ENCODE measurements at places on chromosomes 4 and X.

- no peak for DNase-seq
These were observed 402.2 kb upstream of the FGF13 start for GRCh38 chrX:139113708-139114107.

- no peak for DNase-seq
These were observed 12.6 kb downstream of the RUFY3 start for GRCh38 chr4:70734168-70734954.

- no peak for DNase-seq
These were observed 144.4 kb downstream of the GLUD2 start for GRCh38 chrX:121191779-121192178.

GRCh38 chr4:120096508-120097297 lies 30.1 kb upstream of the MAD2L1 start:
- DNase-seq, result no peak

DNA sequence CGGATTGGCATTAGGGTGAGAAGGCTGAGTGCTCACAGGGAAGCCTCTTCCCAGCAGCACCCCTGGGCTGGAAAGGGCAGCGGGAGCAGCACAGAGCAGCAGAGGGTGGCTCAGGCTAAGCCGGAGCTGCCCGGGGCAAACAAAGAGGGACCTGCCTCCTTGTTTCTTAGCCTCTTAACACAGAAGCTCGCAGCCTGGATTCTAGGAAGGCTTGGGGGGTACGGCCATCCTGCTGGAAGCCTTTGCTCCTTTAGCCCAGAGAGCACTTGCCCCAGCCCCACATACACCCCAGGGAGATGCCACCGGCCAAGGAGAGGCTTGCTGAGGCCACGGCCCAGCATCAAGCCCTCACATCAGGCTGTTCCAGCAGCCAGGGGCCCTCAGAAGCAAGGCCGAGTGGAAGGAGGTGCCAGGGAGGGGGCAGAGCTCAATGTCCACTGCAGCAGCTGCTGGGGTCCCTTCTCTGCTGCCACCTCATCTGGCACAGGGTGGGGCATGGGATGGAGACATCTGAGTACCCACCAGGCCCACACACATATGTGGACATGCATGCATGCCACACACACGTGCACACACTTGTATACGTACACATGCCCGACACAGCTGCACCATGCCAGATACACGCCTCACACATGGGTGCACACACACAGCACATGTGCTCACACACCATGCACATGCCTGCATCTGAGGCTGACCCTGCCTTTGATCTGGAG lies 20.3 kb upstream of the SPON2 start:
- no peak for DNase-seq

- DNase-seq, result no peak
These were observed 71.7 kb upstream of the HGFAC start for GRCh38 chr4:3369781-3370674.

DNA sequence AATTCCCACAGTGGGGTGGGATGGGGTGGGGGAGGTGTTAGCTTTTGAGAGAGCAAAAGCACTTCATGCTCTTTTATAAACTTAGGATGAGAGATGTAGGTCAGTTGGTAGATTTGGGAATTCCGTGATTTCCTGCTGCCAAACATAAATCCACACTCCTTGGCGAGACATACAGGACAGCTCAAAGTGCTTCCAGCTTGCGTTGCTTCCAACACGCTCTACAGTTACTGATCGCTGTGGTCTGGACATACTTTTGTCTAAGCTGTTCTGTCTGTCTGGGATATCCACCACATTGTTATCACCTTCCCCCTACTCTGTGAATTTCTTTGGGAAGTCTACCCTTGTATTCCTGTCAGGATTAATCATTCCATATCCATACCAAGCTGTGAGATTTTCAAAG lies 117.5 kb downstream of the RAPGEF2 start:
- DNase-seq, result no peak

DNA sequence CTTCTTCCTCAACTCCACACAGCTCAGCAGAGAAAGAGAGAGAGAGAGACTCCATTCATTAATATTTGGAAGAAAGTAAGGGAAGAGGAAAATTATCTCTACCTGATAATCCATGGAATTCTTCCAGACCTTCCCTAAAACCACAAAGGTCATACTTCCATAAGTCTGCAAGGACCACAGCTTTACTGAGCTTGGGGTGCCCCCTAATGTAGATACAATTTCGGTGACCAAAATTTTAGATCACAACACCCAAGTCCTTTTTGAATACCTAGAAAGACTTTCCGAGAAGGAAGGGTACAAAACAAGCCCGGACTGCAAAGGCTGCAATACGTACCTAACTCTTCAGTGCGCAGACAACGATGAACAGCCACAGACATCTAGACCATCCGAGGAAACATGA lies 523.9 kb downstream of the GLUD2 start:
- no peak for DNase-seq

- DNase-seq, result no peak
These were observed 165.3 kb downstream of the GLRA2 start for GRCh38 chrX:14694611-14695010.

- no peak for DNase-seq
These were observed 36.9 kb downstream of the CCDC158 start for GRCh38 chr4:76384052-76384451.

DNA sequence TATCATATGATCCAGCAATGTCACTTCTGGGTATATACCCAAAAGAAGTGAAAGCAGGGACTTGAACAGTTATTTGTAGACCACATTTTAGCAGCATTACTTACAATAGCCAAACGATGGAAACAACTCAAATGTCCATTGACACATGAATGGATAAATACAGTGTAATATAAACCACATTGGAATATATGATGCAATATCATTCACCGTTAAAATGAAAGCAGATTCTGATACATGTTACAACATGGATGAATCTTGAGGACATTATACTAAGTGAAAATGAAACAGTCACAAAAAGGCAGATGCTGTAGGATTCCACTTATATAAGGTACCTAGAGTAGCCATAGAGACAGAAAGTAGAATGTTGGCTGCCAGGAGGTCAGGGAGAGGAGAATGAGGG lies 130.5 kb upstream of the SMAD1 start:
- DNase-seq, result no peak

DNA sequence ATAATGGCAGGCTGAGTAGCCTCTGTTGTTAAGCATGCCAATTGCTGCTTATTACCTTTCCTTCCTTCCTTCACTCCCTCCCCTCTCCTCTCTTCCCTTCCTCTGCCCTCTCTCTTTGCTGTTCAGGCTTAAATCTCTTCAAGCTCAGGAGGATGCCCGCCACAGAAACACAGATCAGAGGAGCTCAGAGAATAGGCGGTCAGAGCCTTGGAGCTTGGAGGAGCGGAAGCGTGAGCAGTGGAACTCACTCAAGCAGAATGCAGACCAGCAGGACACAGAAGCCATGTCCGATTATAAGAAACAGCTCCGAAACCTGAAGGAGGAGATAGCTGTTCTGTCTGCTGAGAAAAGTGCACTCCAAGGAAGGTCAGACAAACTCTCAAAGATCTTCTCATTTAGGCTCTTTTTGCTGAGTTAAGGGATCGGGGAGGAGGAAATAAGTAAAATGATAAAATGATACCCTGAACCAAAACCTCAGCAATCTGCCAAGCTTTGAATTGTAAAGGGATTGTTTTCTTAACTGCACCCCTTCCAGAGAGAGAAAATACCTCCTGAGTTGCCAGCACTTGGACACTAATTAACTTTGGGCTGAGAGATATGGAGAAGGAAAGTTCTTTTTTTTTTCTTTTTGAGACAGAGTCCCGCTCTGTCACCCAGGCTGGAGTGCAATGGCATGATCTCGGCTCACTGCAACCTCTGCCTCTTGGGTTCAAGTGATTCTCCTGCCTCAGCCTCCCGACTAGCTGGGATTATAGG lies 20.9 kb downstream of the SPATA18 start:
- DNase-seq, result no peak

GRCh38 chr4:180641495-180641894 lies 1601.7 kb upstream of the TENM3 start:
- no peak for DNase-seq

DNA sequence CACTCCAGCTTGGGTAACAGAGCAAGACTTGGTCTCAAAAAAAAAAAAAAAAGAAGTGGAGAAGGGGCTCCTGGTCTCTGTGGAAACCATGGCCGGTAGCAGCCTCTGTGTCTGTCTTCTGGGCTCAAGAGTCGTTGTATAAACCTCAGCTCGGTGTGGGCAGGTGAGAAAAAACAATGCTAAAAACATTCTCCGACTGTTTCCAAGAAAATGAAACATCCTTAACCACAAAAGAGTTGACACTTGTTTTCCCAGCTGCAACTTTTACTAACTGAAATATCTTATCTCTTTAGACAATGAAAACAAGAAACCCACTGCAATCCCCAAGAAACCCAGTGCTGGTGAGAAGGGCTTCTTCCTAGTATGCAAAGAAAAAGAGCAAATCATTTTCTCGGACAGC lies 26.2 kb downstream of the CD99 start:
- DNase-seq, result no peak

DNA sequence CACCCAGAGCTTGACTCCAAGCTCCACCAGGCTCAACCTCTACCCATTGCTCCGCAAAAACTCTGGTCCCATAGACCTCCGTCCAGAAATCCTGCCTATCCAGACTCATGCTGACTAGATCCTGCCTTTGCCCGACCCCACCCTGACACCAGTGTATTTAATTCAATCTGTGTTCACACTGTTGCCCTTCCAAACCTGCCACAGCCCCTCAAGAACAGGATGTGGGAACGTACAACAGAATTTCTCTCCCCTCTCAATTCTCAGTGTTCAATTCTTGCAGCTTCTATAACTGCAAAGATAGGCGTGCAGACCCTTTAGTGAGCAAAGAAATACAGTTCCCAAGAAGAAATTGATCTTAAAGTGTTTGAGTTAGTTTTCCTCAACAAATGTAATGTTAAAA lies 154.2 kb upstream of the FRG1 start:
- no peak for DNase-seq

DNA sequence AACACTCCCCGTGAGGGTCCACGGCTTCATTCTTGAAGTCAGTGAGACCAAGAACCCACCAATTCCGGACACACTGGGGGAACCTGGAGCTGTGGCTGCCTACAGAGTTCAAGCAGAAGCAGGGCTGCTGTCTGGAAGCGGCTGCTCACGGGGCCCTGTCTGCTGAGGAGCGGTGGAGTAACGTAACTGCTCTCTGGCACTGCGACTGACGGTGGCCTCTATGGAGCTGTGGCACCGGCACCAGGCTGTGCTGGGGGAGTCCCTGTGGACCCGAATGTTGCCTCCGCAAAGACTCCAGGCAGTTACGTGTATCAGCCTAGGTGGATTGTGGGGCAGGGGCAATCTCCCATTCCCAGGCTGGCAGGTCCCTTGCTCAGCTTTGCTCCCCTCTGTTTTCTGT lies 703.3 kb upstream of the FRG1 start:
- no peak for DNase-seq

GRCh38 chrX:112211459-112211858 lies 128.9 kb upstream of the TRPC5 start:
- no peak for DNase-seq

DNA sequence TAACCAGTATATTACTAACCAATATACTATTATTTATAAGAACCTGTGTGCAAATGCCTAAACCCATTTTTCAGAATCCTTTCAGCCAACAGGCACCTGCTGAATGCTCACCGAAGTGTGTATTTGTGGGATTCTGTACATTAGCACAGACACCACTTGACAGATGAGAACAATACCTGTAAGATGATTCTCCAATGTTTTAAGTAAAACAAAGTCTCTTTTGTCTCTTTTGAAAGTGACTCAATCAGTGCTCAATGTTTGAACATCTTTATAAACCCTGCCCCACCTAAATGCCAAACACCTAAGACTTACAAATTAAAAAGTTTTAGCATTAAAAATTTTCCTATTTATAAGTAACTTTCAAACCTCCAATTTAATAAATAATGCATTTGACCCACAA lies 763 bp downstream of the ASB9 start:
- no peak for DNase-seq

- no peak for DNase-seq
These were observed 29.0 kb upstream of the C4orf50 start for GRCh38 chr4:6047130-6047673.

- no peak for DNase-seq
These were observed 427 bp downstream of the ZNF182 start for GRCh38 chrX:48003367-48003757.

GRCh38 chr4:123163501-123163900 lies 233.1 kb upstream of the SPRY1 start:
- DNase-seq, result no peak

DNA sequence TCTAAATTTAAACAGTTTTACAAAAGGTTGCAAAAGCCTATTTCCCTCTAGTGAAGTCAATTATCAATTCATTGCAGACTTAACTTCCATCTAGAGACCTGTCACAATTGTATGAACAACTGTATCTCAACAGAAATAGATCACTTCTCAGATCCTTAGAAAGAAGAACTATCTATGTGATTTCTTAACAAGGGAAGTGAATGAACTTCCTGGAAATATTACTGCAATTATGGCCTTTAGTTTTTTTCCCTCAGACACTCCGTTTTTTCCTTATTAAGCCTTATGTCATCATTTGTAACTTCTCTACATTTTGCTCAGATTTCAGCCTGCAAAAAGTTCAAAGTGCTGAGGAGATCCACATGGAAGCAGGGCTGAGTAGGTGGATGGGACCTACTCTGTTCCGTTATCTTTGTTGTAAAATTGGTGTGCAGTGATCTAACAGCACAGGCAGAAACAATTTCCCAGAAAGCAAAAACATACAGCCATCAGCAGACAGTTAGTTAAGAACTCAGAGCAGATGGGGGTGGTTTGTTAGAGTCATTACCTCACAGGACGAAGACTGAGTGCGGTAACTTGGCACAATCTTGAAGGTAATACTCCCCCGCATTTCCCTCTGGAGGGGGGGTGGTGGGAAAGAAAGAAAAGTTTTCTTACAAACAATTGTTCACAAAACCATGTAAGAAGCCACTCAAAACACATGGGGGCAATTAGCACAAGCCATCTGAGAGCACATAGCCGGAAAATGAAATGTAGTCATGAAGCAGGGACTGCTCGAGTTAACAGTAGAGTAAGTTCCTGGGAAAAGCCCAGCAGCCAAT lies 112.3 kb downstream of the NYX start:
- no peak for DNase-seq

GRCh38 chr4:100164808-100165760 lies 25.2 kb downstream of the DDIT4L start:
- DNase-seq, result no peak

DNA sequence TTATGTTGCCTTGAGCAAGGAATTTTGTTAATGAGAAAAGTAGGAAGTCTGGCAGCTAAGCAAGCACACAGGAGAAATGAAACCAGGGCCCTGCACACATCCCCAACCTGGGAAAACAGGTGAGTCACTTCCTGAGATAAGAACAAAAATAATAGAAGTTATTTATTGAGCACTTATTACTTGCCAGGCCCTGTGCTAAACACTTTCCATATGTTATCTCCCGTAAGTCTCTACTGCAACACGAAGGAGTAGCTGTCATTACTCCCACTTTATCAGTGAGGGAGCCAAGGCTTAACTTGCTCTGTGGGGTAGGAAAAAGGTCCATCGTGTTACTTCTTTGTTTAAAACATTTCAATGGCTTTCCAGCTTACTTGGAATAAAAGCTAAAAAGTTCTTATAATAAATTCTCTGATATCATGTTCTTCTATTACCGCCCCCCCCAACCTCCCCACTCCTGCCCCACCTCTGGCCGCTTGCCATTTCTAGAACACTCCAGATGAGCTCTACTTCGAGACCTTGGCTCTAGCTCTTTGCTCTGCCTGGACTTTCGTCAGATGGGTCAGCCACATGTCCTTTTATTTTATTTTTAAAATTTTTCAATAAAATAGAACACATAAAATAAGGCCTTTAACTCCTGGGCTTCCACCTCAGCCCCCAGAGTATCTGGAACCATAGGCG lies 36.3 kb upstream of the PLAC8 start:
- DNase-seq, result no peak

All from stimulated activated CD8-positive, alpha-beta memory T cell treated with anti-CD3 and anti-CD28 coated beads, Interleukin-12 subunit alpha, Interleukin-12 subunit beta, amount 100 ng/mL, for 4 hours (primary cell).